ENCODE measurements at places on chromosomes 3 and 15.
A peak's percentile ranks its signal among the peaks of the same experiment; 100 is the strongest.

- no peak for DNase-seq
These were observed 15.0 kb upstream of the BNC1 start for GRCh38 chr15:83299462-83299861.

GRCh38 chr3:168696051-168696450 lies 600.3 kb upstream of the GOLIM4 start:
- no peak for DNase-seq

- DNase-seq, result no peak
These were observed 14.7 kb upstream of the SST start for GRCh38 chr3:187684880-187685279.

DNA sequence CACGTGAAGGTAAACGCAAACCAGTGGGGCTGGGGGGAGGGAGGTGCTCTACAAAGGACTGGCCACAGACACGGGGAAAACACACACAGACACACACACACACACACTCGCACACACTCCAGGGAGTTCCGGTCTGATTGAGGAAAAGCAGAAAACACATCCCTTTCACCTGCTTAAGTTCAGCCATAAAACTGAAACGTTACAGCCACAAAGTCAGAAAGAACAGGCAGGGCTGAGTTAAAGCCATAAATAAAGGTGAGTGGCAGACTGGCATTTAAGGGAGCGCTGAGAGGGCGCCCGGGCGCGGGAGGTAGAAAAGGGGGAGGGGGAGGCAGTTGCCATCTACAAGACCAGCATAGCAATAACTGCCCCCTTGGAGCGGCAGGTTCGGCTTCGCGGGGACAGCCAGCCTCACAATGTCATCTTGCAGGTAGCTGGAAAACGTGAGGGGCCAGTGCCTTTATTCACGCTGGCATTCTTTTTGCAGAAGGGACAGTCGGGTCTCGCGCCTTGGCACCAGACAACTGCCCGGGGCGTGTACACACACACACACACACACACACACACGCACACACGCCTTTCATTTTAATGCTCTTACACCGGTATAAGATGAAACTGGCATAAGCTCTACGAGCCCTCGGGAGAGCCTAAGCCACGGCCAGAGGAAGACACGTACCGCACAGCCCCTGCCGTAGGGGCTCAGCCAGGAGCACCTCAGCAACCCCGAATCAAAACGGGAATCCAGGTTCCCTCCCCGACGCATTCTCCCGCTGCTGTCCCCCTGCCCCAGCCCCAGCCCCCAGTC lies 866 bp downstream of the TNIK start:
- DNase-seq, result peak; percentile 24

- no peak for DNase-seq
These were observed 1.2 kb downstream of the RASGRF1 start for GRCh38 chr15:79089331-79089889.

- no peak for DNase-seq
These were observed 302.5 kb upstream of the GADL1 start for GRCh38 chr3:31196881-31197364.

DNA sequence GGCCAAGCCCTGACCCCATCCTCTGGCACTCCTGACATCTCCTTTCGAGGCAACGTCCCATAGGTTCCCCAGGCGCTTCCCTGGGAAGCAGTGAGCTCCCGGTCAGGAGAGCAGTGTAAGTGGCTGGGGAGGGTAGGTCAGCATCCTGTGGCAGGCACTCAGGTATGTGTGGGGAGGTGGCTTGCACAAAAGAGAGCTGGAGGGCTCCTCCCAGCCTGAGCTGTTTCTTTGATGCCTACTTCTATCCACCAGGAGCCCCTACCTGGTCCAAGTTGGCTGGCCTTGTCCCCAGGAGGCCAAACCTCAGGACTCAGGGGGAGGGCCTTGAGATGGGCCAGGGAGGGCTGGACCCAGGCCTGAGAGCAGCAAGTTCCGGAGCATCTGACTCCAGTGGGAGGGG lies 31.7 kb upstream of the LINGO1 start:
- DNase-seq, result no peak

DNA sequence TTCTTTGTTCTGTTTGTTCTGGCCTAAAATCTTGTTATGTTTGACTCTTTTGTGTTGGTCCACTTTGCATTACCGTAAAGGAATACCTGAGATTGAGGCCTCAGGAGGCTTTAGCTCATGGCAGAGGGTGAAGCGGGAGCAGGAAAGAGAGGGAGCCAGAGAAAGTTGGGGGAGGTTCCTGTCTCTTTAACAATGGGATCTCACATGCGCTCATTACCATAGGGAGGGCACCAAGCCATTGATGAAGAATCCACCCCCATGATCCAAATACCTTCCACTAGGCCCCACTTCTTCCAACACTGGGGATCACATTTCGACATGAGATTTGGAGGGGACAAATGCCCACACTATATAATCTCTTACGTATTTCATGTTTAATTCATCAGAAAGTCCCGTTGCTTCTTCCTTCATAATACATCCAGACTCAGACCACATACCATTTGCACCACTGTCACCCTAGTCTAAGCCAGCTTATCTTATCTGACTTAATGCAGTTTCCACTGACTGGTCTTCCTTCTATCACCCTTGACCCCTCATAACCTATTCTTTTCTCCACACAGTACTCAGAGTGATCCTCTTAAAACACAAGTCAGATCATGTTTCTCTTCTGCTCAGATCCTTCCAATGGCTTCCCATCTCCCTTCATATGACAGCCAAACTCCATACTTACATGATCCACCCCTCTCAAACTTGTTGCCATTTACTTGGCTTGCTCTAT lies 13.5 kb downstream of the KBTBD8 start:
- DNase-seq, result no peak

DNA sequence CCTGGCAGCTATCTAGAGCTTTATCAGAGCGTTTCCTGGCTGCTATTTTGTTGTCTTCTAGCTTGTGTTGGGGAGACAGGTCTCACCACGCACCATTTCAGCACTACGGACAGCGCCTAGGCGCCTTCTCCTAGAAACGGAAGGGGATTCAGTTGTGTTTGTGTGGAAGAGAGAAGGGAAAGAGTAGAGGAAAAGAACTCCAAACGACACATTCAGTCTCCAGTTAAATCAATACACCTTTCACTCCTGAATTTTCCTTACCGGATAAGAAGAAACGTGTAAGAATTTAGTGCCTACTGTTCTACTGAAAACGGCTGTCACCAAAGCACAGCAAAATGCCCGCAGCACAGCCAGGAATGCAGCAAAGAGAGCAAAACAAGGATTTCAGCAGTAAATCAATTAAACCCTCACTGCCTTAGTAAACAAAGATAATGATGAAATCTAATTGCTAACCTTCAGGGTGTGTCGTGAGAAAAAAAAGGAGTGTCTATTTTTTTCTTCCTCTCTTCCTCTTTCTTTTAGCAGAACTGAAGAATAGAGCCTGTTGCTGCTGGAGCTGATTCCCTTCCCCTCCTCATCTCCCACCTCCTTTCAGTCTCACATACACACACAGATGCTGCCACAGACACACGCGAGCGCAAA lies 412 bp upstream of the CTXN2 start:
- DNase-seq, result no peak

DNA sequence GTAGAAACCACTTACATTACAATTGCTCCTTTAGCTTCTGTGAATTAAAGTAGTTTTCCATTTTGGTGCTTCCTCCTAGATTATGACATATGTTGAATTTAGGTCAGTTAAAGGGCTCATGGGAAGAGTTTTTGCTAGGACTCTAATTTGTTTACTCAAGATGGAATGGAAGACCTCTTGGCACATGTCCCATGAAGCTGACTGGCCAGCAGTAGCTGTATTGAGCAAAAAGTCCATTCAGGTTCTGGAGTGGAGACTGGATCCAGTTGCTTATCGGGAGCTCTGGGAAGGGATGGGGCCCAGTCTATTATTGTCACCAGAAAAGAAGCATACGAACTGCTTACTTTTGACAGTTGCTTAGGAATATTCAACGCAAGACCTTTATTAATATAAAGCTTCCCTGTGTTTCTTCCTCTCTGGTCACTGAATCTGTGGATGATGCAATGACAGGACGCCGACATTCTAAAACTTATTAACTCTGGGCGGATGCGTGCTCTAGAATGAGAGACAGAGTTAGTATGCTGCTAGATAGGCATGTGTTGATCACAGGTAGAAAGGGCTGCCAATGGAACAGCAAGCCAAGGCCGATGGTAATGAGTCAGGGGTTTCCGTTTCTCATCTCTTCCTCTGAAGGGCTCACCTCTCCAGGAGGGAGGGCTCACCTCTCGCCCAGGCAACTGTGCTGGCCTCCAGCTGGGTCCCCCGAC lies 155.8 kb downstream of the NR1D2 start:
- no peak for DNase-seq

GRCh38 chr3:189602471-189602870 lies 28.7 kb upstream of the TP63 start:
- no peak for DNase-seq

- no peak for DNase-seq
These were observed 25.8 kb downstream of the LDHAL6B start for GRCh38 chr15:59232476-59232875.

DNA sequence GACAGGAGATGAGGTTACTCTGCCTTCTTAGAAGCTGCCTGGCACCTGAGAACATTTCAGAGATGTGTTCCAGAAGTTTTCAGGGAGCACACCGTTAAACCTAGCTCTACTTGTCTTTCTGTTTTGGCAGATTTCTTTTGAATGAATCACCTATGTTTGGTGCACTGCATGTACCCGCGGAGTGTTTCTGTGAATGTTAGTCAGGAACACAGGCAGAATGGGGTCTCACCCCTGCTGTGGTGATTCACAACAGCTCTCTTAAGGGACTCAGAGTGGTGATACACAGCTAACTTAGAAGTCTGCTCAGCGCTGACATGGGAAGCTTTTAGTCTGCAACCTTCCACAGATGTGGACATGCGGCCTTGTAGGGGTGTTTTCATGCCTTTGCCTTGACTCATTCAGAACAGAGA lies 24.0 kb downstream of the TSEN2 start:
- DNase-seq, result no peak

- DNase-seq, result no peak
These were observed 121.7 kb downstream of the CBLB start for GRCh38 chr3:105747060-105747541.

GRCh38 chr3:21435871-21436270 lies 315.1 kb downstream of the ZNF385D start:
- no peak for DNase-seq

GRCh38 chr15:49438962-49439631 lies 16.1 kb downstream of the FGF7 start:
- no peak for DNase-seq

- DNase-seq, result no peak
These were observed 216.2 kb upstream of the CHRNA7 start for GRCh38 chr15:31814082-31814481.

GRCh38 chr3:16765661-16766060 lies 119.1 kb upstream of the PLCL2 start:
- DNase-seq, result no peak
